ENCODE measurements at places on chromosomes 1 and 21.

DNA sequence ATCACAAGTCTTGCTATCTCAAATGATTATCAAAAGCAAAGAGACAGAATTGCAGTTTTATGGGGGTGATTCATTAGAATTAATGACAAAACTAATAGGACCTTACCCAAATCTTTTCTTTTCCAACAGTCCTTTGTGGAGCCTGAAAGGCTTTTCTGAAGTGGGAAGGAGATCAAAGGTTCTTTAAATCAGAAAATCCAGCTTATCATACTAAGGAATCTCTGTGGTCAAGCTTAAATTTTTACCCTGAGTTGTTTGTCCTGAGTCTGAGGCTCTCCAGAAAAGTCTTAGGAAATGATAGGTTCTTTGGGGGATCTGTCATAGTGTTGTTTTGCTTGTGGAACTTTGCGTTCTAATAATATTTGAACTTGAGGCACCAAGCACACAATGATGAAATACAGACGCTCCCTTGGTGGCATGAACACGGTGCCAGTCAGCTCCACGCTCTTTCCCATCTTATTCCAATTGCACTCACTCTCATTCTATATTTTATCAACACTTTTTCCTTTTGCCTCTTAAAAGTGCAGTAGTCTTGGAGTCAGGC is 38.0 kb upstream of the COL24A1 start:
- DNase-seq, result no peak

DNA sequence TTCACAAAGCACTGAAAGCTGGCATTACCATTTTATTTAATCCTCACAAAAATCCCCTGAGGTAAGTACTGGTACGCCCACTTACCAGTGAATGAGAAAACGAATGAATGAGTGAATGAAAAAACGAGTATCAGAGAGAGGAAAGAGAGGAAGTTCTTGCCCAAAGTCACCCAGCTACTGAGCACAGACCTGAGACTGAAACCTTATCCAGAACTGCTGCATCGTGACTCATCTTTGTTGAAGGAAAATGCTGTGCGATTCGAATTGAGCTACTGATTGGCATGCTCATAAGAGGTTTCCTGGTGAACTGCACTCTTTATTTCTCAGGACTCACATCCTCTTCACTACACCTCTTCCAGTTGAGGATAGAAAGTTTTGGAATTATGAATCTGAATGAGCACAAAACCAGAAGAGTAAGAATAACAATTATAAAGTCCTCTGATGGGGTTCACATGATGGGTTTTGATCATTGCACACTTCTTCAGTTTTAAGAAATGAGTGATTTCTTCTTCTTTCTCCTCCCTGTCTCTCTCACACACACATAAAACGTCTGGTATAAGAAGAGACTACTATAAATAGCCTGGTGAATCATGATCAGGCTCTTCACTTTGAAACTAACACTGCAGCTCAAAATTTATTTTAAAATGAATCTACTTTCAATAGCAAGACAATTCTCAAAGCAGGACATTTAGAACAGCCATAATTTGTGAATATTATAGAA is 32.1 kb downstream of the IL12RB2 start:
- DNase-seq, result no peak

DNA sequence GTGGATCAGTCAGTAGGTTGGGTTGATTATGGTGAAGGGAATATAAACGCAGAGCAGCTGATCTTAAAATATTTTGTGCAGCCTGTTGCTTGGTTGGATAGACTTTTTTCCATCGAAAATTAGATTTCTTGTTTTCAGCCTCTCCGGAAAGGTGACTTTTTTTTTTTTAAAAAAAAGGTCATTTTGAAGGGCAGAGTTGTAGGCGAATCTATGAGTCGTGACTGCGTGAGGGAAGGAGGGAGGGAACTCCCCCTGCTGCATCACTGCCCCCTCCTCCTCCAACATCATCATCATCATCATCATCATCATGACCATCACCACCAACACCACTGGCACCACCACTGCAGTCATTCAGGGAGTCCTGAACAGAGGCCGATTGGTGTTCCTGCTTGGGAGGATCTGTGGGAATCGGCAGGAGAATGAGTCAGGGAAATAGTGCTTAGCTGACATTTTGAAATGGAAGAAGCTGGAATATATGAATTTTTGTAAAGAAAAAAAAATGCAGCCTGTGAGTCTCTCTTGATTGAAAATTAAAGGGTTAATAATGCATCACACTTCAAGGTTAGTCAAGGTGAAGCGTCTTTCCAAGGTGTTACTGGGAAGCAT is 1.2 kb downstream of the ATP1B1 start:
- no peak for DNase-seq

DNA sequence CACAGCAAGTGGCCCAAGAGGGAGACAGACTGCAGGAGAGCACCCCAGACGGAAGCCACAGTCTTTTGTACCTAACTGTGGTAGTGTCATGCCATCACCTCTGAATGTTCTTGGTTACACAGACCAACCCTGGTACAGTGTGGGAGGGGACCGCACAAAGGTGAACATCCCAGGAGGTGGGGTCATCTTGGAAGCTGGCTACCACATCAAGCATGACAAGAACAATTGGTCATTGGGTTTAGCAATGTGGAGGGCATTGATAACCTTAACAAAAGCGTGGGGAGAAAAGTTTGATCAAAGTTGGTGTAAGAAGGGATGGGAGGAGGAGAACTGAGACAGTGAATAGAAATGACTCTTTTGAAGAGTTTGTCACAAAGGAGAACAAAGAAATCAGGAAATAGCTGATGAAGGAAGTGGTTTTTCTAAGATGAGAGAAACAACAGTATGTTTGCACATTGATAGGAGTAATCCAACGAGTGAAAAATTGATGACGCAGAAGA is 87.1 kb upstream of the CACNA1E start:
- DNase-seq, result peak; percentile 17

GRCh38 chr1:50354813-50355212 is 68.4 kb downstream of the DMRTA2 start:
- DNase-seq, result no peak

DNA sequence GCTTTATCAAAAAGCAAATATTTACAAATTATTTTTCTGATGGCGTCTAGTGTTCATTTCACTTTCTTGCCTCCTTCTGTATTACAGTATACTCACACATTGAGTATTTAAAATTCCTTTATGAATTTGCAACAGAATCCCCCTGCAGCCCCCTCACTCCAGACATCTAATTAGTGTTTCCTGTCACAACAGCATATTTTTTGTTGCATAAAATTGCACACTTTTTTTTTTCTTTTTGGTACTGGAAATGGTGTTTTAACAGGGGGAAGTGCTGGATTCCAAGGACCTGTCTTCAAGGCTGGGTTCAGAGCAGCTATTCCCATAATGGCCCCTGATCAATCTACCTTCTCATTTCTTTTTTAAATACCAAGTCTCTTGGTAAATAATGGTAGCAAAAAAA is 184.3 kb upstream of the HMCN1 start:
- no peak for DNase-seq

GRCh38 chr21:32378956-32379355 is 13.9 kb downstream of the URB1 start:
- DNase-seq, result no peak

DNA sequence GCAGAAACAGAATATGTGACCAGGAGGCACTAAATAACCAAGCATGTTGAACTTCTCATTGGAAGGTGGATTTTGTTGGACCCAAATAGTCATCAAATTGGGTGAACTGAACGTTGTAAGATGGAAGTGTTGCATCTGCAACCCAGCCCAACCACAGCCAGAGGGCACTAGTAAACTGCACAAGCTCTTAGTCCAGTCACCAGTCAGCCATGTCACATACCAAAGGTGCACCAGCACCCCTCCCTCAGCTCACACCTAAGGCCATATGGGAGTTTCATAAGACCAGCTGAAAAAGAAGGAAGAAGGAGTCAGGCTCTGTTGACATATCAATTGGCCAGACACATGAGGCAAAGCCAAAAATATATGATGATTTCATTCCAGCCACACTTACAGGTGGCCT is 481.7 kb upstream of the NR5A2 start:
- no peak for DNase-seq

GRCh38 chr1:67476906-67477305 is 46.7 kb upstream of the SERBP1 start:
- no peak for DNase-seq

GRCh38 chr1:9289711-9290485 is 2.8 kb upstream of the SPSB1 start:
- DNase-seq, result no peak

- no peak for DNase-seq
Observed at GRCh38 chr1:226708342-226708780, 30.7 kb downstream of the ITPKB start.

- no peak for DNase-seq
Observed at GRCh38 chr1:66644331-66644730, 107.9 kb upstream of the DYNLT5 start.

DNA sequence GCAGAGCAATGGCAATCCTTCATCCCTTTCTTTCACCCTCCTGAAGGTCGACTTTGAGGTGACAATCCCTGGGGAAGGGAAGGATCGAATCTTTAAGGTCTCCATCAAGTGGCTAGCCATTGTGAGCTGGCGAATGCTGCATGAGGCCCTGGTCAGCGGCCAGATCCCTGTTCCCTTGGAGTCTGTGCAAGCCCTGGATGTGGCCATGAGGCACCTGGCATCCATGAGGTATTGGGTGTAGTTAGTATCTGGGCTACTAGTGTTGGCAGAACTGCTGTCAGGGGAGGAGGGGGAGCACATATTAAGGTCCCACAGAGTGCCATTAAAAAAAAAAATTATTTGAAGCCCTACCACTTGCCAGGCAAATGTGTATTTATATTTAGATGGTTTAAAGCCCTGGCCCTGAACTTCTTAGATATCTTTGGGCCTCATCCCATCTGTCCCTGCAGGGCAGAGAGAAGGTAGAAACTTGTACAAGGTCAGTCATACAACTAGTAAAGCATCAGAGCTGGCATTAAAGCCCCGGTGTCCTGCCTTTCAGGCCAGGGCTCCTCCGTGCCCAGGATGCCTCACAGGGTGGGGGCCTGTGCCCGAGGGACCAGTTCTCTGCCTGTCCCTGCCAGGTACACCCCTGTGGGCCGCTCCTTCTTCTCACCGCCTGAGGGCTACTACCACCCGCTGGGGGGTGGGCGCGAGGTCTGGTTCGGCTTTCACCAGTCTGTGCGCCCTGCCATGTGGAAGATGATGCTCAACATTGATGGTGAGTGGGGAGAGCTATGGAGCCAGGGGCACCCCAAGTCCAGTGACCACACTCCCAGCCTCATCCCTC is 10.3 kb downstream of the AGO1 start:
- DNase-seq, result no peak

DNA sequence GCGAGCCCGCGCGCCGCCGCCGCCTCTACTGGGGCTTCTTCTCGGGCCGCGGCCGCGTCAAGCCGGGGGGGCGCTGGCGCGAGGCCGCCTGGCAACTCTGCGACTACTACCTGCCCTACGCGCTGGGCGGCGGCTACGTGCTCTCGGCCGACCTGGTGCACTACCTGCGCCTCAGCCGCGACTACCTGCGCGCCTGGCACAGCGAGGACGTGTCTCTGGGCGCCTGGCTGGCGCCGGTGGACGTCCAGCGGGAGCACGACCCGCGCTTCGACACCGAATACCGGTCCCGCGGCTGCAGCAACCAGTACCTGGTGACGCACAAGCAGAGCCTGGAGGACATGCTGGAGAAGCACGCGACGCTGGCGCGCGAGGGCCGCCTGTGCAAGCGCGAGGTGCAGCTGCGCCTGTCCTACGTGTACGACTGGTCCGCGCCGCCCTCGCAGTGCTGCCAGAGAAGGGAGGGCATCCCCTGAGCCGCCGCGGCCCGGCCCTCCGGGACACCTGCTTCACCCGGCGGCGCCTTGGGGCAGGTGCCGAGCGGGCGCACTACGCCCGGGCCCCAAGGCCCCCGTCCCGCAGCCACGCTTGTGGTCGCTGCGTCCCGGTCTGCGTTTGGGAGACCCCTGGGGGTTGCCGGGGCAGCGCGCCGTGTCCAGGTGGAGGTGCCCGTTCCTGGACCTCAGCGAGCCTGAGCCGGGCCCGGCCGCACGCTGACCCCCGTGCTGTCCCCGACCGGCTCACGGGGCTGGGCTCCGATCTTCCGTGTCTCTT is 944 bp downstream of the B3GALT6 start:
- DNase-seq, result no peak

DNA sequence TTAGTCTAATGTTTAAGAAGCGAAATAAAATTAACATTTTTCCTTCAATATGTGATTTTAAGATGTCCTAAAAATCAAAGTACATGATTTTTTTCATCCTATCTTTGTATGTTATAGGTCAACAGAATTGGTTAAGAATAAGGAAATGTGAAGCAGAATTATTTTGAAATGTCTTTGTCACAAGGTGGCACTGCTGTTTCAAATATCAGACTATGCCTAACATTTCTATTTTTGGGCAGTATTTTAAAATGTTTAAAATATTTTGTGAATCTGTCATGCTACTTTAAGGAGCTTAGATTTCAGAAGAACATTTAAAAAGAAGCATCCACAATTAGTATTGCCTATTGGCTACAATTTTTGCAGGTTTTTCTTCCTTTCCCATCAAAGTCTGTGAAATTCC is 38.7 kb downstream of the AMY1C start:
- no peak for DNase-seq

GRCh38 chr1:194774535-194774934 is 1588.1 kb upstream of the B3GALT2 start:
- DNase-seq, result no peak

DNA sequence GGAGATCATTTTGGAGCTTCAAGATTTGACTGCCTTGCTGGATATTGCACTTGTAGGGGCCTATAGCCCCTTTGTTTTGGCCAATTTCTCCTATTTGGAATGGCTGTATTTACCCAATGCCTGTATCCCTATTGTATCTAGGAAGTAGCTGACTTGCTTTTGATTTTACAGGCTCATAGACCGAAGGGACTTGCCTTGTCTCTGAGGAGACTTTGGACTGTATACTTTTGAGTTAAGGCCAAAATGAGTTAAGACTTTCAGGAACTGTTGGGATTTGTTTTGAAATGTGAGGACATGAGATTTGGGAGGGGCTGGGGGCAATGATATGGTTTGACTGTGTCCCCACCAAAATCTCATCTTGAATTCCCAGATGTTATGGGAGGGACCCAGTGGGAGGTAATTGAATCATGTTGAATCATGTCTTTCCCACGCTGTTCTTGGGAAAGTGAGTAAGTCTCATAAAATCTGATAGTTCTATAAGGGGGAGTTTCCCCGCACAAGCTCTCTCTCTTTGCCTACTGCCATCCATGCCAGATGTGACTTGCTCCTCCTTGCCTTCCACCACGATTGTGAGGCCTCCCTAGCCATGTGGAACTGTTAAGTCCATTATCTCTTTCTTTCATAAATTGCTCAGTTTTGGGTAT is 276.1 kb downstream of the LMX1A start:
- no peak for DNase-seq

DNA sequence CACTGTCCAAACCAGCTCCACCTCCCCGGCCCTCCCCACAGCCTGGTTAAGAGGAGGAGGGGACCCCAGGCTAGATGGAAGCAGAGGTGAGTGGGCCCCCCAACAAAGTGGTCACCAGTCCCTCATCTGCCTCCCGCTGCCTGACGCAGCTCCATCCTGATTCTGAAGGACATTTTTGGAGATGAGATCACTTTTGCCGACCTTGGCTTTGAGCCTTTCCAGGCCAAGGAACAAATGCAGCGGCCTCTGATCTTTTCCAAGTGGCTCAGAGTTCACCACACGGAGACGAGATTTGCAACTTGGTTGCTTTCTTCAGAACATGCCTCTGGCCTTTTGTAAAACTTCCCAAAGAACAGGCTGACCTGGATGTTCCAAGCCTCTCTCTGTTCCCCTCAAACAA is 223.1 kb downstream of the NPHP4 start:
- no peak for DNase-seq

Measured in T-helper 22 cell (primary cell).